Mesothelial cell of epicardium (in vitro differentiated cells): ENCODE measurements at places on chromosomes 1 and 21.

DNA sequence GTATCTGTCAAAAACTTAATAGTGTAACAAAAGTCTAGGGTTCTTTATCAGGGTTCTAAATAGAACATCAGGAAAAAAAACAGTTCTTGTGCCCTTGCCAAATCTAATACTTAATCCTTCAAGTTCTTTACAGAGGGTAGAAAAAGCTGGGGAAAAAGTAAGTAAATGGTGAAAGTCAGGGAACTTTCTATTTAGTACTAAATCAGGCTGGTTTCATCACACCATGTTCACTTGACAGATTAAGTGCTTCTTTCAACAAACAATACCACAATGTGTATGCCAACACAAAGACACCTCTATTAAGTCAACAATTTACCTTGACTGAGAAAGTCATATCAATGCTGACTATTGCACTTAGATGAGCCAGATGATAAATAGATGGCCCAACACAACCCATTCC is 9.7 kb downstream of the DBT start:
- no peak for DNase-seq
- no peak overlapping the region for H3K4me3 ChIP-seq
- H3K36me3 ChIP-seq = peaks cover 20% of the 10 kb centered on the region
- peaks cover 4% of the 10 kb centered on the region for H3K4me1 ChIP-seq
- no peak overlapping the region for H3K27ac ChIP-seq
- no peaks in the 10 kb centered on the region for H3K27me3 ChIP-seq

DNA sequence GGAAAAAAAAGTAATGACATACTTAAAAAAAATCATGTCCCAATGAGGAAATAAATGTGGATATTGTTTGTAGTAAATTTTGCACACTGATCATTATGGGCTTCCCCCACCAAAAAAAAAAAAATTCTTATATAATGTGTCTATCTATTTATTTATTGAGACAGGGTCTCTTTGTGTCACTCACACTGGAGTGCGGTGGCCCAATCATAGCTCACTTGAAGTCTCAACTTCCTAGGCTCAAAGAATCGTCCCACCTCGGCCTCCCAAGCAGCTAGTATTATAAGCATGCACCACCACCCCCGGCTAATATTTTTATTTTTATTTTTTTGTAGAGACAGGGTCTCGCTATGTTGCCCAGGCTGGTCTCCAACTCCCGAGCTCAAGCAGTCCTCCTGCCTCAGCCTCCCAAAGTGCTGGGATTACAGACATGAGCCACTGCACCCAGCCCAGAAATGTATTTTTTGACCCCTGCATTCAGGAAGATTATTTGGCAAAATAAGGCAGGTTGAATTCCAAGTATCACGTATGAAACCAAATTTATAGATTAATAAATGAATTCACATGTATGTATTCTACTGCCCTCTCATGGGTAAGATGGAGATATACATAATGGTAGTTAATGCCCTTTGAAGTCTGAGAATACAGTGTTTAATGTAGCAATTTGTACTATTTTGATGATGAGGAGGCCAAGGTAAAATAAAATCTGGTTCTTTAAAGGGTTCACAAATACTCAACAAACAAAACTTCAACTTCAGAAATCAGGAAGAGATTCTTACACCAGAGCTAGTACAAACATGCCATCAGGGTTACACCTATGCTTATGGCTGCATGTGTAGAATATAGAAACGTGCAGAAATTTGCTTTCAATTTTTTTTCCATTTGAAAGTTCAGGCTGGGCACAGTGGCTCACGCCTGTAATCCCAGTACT is 1.4 kb upstream of the DENND2C start:
- no peak for DNase-seq
- no peak overlapping the region for H3K4me3 ChIP-seq
- peaks cover 52% of the 10 kb centered on the region for H3K27me3 ChIP-seq
- H3K27ac ChIP-seq = no peak overlapping the region

DNA sequence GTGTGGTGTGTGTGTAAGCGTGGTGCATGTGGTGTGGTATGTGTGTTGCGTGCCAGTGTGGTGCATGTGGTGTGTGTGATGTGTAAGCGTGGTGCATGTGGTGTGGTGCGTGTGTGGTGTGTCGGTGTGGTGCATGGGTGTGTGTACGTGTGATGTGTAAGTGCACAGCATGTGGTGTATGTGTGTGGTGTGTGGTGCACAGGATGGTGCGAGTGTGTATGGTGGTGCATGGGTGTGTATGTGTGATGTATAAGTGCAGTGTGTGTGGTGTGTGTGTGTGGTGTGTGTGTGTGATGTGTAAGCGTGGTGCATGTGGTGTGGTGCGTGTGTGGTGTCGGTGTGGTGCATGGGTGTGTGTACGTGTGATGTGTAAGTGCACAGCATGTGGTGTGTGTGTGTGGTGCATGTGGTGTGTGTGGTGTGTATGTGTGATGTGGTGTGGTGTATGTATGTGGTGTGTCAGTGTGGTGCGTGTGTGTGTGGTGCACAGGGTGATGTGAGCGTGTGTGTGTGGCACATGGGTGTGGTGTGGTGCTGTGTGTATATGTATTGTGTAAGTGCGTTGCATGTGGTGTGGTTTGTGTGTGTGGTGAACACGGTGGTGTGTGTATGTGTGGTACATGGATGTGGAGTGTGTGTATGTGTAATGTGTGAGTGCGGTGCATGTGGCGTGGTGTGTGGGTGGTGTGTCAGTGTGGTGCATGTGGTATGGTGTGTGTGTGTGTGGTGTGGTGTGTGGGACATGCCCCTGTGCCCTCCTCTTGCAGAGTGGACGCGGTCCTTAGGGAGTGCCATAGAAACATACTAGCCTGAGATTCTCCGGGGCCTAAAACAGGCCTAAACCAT is 1.1 kb upstream of the C2CD2 start:
- H3K4me1 ChIP-seq = peaks cover 45% of the 10 kb centered on the region
- peak overlapping the region; percentile 66 for H3K4me3 ChIP-seq
- H3K27ac ChIP-seq = peak overlapping the region; percentile 37
- DNase-seq = no peak
- H3K36me3 ChIP-seq = no peaks in the 10 kb centered on the region

DNA sequence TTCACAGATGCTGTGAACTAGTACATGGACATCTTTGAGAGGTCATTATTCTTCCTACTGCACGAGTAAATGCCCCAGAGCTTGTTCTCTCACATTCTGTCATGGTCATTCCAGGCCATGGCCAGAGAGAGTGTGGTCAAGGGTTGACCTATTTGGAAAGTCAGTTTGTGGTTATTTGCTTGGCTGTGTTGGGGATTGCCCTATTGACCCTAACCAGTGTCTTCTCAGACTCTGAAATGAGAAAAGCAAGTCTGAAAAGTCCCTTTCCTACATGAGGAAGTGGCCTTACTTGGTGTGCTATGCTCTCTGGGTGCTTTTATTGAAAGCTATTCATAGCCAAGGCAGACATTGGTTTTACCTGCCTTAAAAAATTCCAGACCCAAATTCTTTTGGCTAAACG is 26.6 kb downstream of the CLIC6 start:
- no peak for DNase-seq
- peaks cover 1% of the 10 kb centered on the region for H3K36me3 ChIP-seq
- H3K27me3 ChIP-seq = peaks cover 15% of the 10 kb centered on the region
- no peak overlapping the region for H3K4me3 ChIP-seq

GRCh38 chr1:8831340-8831739 is 13.9 kb upstream of the RERE start:
- H3K4me1 ChIP-seq = peaks cover 16% of the 10 kb centered on the region
- H3K27ac ChIP-seq = no peak overlapping the region
- H3K4me3 ChIP-seq = no peak overlapping the region
- DNase-seq = no peak

- peaks cover 18% of the 10 kb centered on the region for H3K27me3 ChIP-seq
- H3K36me3 ChIP-seq = no peaks in the 10 kb centered on the region
- no peak overlapping the region for H3K4me3 ChIP-seq
- no peak for DNase-seq
Measured at GRCh38 chr21:38531591-38531990, 33.3 kb upstream of the ERG start.

- peaks cover 37% of the 10 kb centered on the region for H3K4me1 ChIP-seq
- H3K27ac ChIP-seq = peak overlapping the region; percentile 51
- peaks cover 3% of the 10 kb centered on the region for H3K27me3 ChIP-seq
Measured at GRCh38 chr1:198529414-198529813, 11.1 kb downstream of the ATP6V1G3 start.

DNA sequence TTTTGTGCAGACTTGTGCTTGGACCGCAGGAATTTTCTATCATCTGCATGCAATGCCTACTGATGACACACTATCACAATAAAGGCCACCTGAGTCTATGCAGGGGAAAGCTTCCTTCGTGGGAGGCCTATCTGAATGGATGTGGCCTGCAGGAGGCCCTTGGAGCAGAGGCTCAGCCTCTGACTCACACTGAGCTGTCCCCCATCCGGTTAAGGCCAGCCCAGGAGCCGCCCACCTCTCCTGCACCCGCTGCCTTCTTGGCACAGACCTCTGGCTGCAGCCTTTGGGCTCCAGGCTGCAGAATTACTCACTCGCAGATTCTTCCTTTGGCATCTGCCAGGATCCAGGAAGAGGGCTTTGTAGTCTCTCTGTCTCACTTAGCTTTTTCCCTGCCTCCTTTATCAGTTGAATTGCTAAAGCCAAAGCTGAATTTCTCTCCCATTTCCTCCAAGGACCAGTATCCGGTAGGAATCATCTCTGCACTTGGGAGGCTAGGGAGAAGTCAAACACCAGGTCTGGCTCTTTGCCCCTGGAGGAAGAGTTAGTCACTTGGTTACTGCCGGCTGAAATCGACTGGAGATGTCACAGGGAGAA is 65.1 kb upstream of the JUN start:
- no peak overlapping the region for H3K27ac ChIP-seq
- no peak for DNase-seq
- no peaks in the 10 kb centered on the region for H3K36me3 ChIP-seq
- H3K4me3 ChIP-seq = no peak overlapping the region
- H3K4me1 ChIP-seq = peaks cover 16% of the 10 kb centered on the region

GRCh38 chr1:238710697-238711096 is 675.7 kb upstream of the CHRM3 start:
- no peaks in the 10 kb centered on the region for H3K4me1 ChIP-seq
- no peaks in the 10 kb centered on the region for H3K27me3 ChIP-seq
- no peak for DNase-seq
- H3K36me3 ChIP-seq = no peaks in the 10 kb centered on the region
- no peak overlapping the region for H3K4me3 ChIP-seq

- H3K27ac ChIP-seq = no peak within 1 kb of the TSS
- peaks cover 35% of the 10 kb centered on the region for H3K27me3 ChIP-seq
- H3K4me3 ChIP-seq = peak within 1 kb of the TSS; percentile 73
- no peak for DNase-seq
Measured at GRCh38 chr1:23424293-23425192, at the start of gene TCEA3. TSS of gene TCEA3 (minus strand) at chr1:23424748. CDS start at chr1:23424633, 115 bp downstream.

GRCh38 chr1:49026230-49026811 is 249.6 kb upstream of the BEND5 start:
- no peaks in the 10 kb centered on the region for H3K36me3 ChIP-seq
- no peak overlapping the region for H3K27ac ChIP-seq
- no peak for DNase-seq

DNA sequence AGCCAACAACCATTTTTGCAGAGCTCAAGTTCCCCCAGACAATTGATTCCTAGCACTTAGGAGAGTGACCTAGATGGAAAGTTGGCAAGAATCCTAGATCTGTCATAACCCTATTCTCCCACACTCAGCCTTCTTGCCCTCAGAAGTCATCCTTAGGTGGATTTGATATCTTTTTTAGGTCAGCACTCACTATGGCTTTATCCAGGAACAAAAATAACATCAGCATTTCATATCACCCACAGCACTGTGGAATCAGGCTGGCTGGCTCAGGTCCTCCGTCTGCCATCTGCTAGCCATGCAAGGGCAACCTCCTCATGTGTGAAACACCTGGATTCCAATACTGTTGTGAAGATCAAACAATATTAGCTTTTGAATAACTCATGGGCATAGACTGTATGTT is 6.0 kb downstream of the DPT start:
- no peaks in the 10 kb centered on the region for H3K36me3 ChIP-seq
- no peaks in the 10 kb centered on the region for H3K27me3 ChIP-seq
- DNase-seq = no peak

- H3K36me3 ChIP-seq = peaks cover 24% of the 10 kb centered on the region
- H3K4me1 ChIP-seq = no peaks in the 10 kb centered on the region
- DNase-seq = no peak
- no peaks in the 10 kb centered on the region for H3K27me3 ChIP-seq
- peak overlapping the region; percentile 21 for H3K27ac ChIP-seq
Measured at GRCh38 chr1:36178471-36179219, 22.7 kb downstream of the MAP7D1 start.

DNA sequence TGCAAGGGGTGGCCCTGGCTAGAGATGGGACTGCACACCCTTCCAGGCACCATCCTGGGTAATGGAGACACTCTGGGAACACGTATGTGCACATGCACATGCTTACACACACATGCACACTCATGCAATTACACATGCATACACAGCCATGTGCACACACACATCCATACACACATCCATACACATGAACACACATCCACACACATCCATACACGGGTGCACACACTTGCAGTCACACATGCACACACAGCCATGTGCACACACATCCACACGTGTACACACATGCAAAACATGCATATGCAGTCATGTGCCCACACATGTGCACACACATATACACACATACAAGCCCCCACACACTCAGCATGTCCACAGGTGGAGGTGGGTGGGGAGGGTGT is 22.3 kb upstream of the POFUT2 start:
- no peaks in the 10 kb centered on the region for H3K27me3 ChIP-seq
- H3K27ac ChIP-seq = no peak overlapping the region
- H3K4me1 ChIP-seq = peaks cover 21% of the 10 kb centered on the region
- no peaks in the 10 kb centered on the region for H3K36me3 ChIP-seq
- DNase-seq = no peak

- H3K36me3 ChIP-seq = no peaks in the 10 kb centered on the region
- H3K4me1 ChIP-seq = peaks cover 16% of the 10 kb centered on the region
- H3K4me3 ChIP-seq = no peak overlapping the region
- no peak for DNase-seq
- H3K27ac ChIP-seq = peak overlapping the region; percentile 32
- H3K27me3 ChIP-seq = no peaks in the 10 kb centered on the region
Measured at GRCh38 chr1:98478121-98478520, 183.4 kb upstream of the SNX7 start.

- DNase-seq = no peak
- no peak overlapping the region for H3K4me3 ChIP-seq
- no peaks in the 10 kb centered on the region for H3K27me3 ChIP-seq
- H3K4me1 ChIP-seq = peaks cover 16% of the 10 kb centered on the region
Measured at GRCh38 chr1:82697965-82698364, 897.2 kb downstream of the ADGRL2 start.

- no peak overlapping the region for H3K4me3 ChIP-seq
- DNase-seq = no peak
- peaks cover 2% of the 10 kb centered on the region for H3K36me3 ChIP-seq
- no peak overlapping the region for H3K27ac ChIP-seq
Measured at GRCh38 chr1:227305894-227306626, 12.2 kb downstream of the CDC42BPA start.

DNA sequence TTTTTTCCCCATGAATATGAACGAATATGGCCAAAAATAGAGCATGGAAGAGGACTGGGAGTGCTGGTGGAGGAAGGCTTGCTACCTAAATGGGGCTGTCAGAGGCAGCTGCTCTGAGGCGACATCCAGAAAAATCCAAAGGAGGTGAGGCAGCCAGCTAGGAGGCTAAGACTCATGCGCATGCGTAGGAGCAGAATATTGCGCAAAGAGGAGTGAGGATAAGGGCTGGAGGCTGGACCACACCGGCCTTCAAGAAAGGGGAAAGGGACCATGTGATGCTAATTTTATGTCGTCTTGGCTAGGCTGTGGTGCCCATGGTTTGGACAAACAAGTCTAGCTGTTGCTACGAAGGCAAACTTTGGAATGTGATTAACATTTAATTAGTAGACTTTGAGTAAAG is 30.5 kb downstream of the HEYL start:
- H3K36me3 ChIP-seq = no peaks in the 10 kb centered on the region
- H3K27ac ChIP-seq = no peak overlapping the region
- DNase-seq = no peak
